AML-193 (cell line): ENCODE measurements at places on chromosomes 3 and 15.

DNA sequence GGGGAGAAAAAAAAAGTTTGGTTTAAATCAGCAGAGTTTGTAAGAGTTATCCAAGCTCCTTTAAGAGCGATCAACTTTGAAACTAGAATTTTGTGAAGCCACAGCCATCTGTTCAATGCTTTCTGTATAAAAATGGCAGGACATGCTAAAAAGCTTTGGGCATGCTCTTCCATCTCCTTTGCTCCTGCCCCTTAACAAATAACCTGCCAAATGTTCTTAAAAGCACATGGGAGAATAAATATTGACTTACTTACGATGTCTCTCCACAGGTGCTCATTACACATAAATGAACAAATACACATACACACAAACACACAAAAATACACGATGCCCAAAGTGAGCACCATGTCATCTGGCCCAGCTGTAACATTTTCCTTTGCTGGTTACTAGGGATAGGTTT lies 211.8 kb upstream of the DPH6 start:
- no peak for DNase-seq

DNA sequence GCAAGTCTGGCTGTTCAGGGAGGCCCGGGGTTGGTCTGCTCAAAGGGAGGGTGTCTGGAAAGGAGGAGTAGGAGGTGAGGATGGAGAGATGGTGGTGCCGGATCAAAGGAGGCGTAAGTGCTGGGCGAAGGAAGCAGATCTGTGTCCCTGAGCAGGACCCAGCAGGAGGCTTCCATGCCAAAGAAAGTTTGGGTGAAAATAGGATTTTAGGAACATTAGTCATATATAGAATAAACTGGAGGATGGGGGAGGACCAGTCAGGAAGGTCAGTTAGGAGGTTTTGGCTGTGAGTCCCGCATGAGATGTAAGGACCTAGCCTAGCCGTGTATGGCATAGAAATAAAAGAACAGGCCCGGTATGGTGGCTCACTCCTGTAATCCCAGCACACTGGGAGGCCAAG lies 28.6 kb upstream of the VPS8 start:
- DNase-seq = no peak

GRCh38 chr15:77414789-77415442 lies 5.0 kb downstream of the PEAK1 start:
- no peak for DNase-seq

DNA sequence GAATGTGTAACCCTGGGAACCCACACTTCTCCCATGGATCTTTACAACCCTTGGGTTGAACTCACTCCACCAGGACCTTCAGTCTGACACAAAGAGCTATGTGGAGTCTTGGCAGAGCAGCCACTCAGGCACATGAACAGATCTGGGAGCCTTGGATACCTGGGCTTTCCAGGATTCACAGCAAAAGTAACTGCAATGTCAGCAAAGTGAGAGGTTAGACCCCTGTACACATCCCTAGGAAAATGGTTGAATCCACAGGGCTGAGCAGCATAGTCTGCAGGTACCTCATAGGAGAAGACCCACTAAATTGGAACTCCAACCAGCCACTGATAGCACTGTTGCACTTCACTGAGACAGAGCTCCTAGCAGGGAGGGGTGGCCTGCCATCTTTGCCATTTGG lies 59.6 kb downstream of the ILDR1 start:
- DNase-seq = no peak

GRCh38 chr15:73691396-73691795 lies 7.2 kb downstream of the CD276 start:
- DNase-seq = no peak

- DNase-seq = no peak
Measured at GRCh38 chr3:139524841-139525636, 14.5 kb downstream of the RBP1 start.
